ENCODE measurements at places on chromosomes 16 and 17.
A peak's percentile ranks its signal among the peaks of the same experiment; 100 is the strongest.

DNA sequence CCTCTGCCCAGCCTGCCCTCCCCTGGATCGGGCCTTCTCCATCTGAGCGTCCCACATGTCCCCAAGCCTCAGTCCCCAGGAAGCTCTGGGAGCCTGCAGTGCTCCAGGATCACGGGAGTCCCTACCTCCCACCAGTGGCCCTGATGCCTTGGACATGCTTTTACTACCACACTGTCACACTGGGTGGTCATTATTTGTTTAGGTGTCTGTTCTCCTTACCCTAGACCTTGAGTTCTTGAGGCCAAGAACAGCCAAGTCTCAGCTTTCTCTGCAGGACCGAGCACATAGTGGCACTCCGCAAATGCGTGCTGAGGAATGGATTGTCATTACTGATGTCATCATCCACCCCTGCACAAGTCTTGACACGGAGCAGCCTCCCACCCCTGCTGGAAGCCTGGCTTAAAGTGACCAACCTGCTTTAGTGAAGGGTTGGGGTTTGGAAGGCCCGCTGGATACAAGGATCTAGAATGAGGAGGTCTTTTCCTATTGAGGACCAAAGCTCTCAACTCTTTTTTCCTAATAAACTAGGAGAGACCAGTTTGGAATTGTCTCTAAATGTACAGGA is 132.9 kb upstream of the CRHR1 start:
- DNase-seq, result no peak

DNA sequence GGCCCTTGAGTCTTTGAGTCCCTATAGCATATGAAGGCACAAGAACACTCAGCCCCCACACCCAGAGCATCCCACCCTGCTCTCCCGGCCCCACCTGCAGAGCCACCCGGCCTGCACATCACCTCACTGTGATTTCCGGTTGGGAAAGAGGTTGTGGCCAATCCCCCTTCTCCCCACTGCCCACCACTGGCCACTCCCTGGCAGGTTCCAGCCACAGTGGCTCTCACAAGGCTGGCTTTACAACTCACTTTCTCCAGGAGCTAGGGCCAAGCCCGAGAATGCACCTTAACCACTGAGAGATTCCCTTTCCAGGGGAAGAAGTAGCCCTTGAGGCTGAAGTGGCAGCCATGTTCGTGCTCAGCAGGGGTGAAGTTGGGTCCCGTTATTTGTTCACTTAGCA is 123.9 kb downstream of the C16orf78 start:
- DNase-seq, result no peak

DNA sequence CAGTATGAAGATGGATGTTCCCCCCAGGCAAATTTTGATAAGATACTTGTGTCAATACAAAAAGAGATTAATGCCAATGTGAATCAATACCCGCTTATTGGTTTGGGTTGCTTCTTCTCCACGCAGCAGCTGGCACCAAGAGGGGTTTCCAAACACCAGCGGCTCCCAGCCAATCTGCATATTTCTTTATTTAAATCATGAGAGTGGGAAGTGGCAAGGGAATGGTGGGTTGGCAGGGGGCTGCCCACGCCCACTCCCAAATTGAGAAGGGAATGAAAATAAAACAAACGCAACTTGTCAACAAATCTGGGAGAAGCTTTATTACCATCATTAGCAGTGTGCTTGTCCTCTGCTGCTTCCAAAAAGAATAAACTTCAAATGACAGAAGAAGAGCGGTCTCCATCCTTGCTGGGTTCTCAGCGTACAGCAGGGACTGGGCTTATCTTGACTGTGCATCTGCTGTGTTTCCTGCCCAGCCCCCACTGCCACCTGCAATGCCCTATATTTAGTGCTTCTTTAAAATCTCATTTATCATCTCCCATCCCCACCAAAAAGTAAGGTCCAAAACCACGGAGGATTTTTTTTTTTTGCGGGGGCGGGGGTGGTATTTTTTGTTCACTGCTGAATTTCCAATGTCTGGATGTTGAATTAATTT is 34.9 kb upstream of the C16orf78 start:
- DNase-seq, result no peak

GRCh38 chr17:58956997-58957724 is 149.5 kb downstream of the TRIM37 start:
- DNase-seq, result no peak

- no peak for DNase-seq
These were observed 43.2 kb downstream of the TSC2 start for GRCh38 chr16:2090777-2091546.

DNA sequence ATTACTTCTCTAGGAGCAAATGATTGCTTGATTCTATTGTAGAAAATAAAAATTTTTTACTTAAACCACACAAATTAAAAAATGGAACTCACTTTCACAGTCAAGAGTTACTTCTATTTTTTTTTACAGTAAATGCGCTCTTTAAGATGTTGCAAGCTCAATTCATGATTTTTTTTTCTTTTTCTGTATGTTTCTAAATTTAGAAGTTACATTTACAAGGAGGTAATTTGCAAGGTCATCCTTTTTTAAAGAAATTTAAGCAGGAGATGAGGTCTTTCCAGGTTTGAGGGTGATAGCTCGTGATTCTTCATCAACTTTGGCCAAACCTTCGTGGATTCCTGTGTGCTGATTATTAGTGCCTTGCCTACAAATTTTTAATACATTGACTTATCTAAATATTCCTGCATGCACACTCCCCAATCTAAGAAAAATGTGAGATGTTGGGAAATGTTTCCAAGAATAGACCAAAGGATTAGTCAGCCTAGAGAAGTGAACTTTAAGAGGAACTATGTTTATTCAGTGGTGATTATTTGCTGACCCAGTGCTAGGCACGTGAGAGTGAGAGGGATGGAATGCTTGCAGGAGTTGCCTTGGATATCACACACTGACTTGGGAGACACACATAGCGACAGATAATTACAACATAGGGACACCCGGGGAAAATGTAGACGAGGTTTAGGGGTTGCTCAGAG is 429.8 kb downstream of the MAF start:
- DNase-seq, result peak; percentile 20

DNA sequence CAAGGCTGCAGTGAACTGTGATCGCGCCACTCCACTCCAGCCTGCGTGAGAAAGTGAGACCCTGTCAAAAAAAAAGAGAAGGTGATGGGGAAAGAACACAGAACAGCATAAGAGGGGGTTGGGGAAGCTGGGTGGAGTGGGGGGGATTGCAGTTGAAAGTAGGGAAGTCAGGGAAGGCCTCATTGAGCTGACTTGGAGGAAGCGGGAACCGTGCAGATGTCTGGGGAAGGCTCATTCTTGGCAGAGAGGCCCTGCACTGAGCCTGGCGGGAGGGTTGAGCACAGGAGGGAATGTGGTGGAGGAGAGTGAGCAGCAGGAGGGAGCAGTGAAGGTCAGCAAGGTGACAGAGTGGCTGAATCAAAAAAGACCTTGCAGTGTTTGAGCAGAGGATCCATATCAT is 26.9 kb downstream of the IL4R start:
- no peak for DNase-seq

DNA sequence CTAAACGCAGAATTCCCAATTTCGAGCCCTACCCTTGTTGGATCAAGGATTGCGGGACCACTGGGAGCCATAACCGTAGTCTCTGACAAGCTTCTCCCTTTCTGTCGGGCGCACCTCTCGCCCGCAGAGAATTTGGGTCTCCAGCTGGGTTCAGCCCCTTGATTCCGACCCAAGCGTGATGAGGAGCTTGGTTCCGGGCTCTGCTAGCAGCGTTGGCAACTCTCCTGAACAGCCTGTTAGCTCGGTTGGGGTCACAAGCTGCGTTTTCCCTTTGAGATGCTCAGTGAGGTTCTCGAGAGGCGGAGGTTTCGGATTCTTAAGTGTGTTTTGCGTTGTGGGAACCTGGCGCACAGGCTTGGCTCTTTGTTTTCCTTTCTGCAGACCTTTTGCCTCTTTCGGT is 655 bp downstream of the ATXN1L start:
- peak; percentile 32 for DNase-seq

DNA sequence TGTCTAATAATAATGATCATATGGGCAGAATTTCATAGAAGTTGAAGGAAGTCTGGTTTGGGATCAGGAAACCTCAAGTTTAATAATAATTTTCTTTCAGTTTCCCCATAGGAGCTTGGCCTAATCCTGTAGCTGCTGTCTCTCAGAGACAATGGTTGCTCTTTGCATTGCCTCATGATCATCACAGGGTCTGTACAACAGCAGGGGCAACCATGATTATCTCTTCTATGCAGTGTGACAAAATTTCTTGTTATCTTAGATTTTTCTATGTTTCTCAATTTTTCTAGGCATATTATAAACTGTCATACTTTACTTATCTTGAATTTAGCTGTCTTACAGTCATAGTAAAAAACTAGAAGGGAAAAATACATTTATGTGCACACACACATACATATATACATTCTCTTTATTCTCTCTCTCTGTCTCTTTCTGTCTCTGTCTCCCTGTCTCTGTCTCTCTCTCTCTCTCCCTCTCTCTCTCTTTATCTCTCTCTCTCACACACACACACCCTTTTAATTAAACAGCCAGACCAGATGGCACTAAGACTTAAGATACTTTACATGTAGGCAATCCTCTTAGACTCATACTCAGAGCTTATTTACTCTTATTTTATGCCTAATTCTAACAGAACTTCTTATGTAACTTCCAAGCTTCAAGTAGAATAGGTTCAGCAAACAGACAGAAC is 30.5 kb downstream of the SMIM36 start:
- no peak for DNase-seq

GRCh38 chr17:34797720-34798119 is 163.5 kb downstream of the CCT6B start:
- DNase-seq, result peak; percentile 51

- peak; percentile 80 for DNase-seq
These were observed 47.0 kb upstream of the AMZ2 start for GRCh38 chr17:68200689-68201417.

DNA sequence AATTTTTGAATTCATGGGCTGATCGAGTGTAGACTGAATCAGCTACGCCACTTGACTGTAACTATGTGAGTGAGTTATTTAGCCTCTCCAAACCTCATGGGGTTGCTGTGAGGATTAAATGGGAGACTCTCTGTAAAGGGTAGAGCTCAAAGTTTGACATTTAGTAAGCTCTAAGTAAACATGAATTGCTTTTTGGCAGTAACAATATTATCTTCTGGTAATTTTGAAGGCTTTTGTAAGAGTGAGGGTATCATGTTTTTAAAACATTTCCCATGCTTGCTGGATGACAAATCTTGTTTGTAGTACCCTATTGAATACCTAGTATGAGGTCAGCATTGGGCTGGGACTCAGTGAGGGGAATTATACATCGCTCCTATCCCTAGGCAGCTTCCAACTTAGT is 35.3 kb downstream of the MRTFB start:
- DNase-seq, result no peak

DNA sequence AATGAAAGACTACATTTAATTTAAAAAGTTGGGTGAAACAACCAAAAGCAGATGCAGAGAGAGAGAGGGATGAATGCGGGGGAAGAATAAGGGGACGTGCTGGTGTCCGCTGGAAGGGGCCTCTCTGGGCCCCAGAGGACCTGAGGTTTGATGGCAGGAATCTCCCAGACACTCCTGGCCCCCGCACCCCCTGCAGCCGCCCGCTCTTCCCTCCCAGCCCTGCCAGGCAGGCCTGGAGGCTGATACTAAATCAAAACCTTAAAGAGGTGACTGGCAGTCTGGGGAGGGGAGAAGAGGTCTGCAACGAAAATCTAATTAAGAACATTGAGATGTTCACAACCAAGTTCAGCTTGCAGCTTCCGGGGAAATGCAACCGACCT is 2.4 kb downstream of the FOXL1 start:
- no peak for DNase-seq

- no peak for DNase-seq
These were observed 57.6 kb upstream of the CBFA2T3 start for GRCh38 chr16:89034573-89034961.

GRCh38 chr17:33769066-33769465 is 476.0 kb upstream of the ASIC2 start:
- no peak for DNase-seq

DNA sequence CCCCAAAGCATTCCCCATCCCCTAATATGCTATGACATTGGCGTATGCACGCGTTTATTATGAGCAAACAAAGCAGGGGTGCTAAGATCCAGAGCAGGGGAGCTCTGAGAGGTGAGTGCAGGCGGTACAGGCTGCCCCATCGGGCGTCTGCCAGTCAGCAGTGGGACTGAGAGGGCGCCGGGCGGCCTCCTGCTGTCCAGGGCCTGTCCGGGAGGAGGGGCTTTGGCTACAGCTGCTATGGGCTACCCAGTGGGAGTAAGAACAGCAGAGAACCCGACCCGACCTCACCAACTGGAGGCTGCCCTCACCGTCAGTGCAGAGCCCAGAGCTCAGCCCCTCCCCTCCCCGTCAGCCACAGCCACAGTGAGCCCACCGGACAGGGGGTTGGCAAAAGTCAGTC is 18.5 kb upstream of the AATK start:
- no peak for DNase-seq

- DNase-seq, result no peak
These were observed 88.6 kb downstream of the ABR start for GRCh38 chr17:1091190-1091534.

GRCh38 chr16:87098361-87098760 is 218.8 kb downstream of the C16orf95 start:
- DNase-seq, result no peak

GRCh38 chr17:67585077-67585602 is 132.6 kb upstream of the NOL11 start:
- no peak for DNase-seq

All from NB4 (cell line).